ENCODE measurements at places on chromosomes 12 and 14. TPM values are rescaled to one million over a fixed set of nuclear protein-coding genes. Genes with fewer than 3 reads are reported as not detected.

DNA sequence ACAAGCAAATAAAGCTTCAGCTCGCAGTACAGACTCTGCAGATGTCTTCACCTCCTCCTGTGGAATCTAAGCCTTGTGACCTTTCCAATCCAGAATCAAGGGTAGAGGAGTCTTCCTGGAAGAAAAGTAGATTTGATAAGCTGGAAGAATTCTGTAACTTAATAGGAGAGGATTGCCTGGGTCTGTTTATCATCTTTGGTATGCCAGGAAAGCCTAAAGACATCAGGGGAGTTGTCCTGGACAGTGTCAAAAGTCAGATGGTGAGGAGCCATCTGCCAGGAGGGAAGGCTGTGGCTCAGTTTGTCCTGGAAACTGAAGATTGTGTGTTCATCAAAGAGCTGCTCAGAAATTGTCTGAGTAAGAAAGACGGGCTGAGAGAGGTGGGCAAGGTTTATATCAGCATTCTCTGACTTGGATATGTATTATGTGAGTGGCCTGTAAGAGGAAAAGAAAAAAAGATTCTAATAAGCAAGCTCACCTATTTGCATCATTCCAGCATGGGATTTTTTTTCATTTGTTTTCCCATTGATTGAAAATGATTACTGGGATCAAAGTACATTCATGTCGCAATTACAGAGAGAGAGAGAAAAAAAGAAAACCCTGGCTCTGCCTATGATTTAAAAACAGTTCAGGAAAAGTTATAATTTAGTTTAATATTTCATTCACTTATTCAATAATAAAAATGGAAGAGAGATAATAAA, 767 bp downstream of the REP15 start:
- DNase-seq = no peak

DNA sequence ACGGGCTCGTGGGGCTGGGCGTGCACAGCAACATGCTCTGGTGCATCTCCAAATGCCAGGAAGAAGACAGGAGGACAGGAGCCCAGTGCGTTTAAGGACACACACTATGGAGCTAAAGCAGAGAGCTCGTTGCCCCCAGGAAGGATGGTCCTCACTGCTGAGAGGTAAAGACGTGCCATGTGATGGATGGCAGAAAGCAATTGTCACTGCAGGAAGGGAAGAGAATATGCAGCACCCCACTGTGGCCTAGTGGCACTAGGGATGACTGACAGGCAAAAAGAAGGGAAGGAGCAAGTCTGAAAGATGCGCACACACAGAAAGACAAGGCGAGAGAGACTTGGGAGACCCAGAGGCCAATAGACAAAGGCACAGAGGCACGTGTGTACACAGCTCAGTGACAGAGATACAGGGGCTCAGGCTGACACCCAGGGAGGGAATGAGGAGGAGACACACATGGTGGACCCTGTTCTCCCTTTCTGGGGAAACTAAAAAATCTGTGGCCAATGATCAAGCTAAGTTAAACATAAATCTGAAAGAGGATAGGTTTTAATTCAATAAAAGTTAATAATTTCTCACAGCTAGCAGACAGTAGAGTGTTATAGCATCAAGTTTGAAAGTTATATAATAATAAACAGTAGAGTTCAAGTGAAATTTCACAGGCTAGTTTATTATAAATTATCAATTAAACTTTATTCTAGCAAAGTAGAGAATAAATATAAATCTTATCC, 78.8 kb downstream of the CRACR2A start:
- DNase-seq = no peak

- DNase-seq = peak; percentile 86
Observed at GRCh38 chr12:6607751-6608591, 792 bp upstream of the CHD4 start.

DNA sequence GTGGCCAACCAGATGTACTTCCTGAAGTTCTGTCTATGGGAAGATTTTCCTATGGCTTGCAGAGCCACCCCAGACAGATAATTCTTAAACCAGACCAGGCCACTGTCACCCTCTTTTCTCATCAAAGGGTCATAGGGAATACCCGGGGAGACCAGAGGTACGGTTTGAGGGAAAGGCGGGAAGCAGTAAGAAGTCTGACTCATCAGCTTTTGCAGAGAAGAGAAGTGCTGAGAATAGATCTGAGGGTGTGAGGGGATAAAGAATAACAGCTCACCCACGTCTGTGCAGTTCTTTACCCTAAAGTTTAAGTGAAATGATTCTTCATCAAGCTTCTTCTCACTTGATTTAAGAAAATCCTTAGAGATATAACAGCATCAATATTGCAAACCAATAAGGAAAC, 21.3 kb upstream of the POC1B start:
- no peak for DNase-seq

DNA sequence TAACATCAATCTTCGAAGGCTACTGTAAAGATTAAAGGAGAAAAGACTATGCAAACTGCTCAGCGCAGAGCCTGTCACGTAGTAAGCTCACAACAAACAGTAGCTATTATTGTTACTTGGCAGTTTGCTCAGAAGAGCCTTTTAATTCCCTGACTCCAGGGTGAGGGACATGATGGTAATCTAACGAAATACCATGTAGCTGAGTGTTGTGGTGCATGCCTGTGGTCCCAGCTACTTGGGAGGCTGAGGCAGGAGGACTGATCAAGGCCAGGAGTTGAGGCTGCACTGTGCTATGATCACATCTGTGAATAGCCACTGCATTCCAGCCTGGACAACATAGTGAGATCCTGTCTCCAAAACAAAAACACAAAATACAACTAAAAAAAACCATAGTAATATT, 22.8 kb downstream of the HEBP1 start:
- no peak for DNase-seq

DNA sequence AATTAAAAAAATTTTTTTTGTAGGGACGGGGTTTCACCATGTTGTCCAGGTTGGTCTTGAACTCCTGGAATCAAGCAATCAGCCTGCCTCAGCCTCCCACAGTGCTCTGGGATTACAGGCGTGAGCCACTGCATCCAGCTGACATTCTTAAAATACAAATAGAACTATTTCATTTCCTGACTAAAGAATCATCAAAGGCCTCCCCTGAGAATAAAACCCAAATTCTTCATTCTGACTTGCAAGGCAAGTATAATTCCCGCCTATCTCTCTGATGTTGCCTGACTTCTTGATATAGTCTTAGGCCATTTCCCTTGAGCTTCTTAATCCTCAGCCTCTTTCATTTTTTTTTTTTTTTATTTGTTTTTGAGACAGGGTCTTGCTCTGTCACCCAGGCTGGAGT, 4.4 kb upstream of the BICD1 start:
- no peak for DNase-seq

GRCh38 chr12:54427106-54427505, 8.0 kb upstream of the ITGA5 start:
- DNase-seq = no peak

SVOP gene
- total RNA-seq = not detected

- DNase-seq = no peak
Observed at GRCh38 chr12:70557583-70558191, 79.5 kb downstream of the PTPRB start.

DNA sequence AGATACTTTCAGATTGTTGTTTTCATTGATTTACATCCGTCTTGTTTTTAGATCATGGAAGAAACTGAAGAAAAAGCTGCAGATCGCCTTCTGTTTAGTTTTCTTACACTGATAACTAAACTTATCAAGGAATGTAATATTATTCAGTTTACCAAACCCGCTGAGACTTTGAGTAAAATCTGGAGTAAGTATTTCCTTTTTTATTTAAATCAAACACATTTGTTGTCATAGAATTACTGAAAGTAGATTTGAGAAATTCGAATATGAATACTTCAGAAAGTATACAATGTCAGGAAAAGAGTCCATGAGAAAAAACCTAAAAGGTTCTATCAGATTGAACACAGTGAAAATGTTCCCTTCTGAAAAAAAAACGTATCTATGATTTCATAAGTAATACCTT, 32.0 kb downstream of the ARL1 start:
- no peak for DNase-seq

SMOC1 gene
- 1.6 TPM for total RNA-seq

NOC4L gene
- total RNA-seq = 29.6 TPM

GRCh38 chr14:21023174-21023573, 1.7 kb downstream of the NDRG2 start:
- no peak for DNase-seq

DNA sequence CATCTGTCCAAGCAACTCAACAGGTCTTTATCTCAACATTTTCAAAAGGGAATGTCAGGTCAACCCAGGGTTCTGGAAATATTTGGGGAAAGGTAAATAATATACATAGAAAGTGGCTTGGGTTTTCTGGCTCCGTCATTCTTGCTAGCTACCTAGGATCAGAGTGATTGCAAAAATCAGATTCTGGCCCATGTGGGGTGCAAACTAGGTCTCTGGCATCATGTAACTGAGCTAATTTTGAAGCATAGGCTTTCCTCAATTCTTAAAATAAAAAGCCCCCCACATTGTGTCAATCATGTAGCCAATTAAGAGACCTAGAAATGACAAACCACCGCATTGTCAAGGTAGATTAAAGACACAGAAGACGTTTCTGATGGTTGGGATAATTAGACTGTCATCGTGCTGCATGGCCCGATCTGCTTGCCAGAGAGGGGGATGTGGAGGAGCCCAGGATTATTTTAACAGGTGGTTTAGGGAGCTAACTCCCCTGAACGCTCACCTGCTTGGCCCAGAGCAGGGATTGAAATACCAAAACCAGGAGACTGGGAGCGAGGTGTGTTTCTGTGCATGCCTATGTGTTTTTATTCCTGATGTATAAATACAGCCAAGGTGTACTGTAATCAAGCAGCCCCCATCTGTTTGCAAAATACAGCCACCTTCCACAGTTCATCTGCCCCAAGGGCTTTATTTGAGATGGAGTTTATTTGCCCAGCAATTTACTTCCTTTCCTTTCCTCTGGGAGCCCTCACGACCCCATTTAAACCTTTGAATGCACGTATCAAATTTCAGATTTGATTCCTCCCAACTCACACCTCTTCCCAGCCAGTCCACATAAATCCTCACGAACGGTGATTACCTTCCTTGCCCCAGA, 189.5 kb downstream of the TTC8 start:
- no peak for DNase-seq

SOAT2 gene
- not detected for total RNA-seq

- DNase-seq = no peak
Observed at GRCh38 chr12:110307372-110307771, 26.3 kb downstream of the ATP2A2 start.

ZBTB42 gene
- 7.6 TPM for total RNA-seq
